ENCODE measurements at places on chromosomes 16 and 17.

- H3K4me3 ChIP-seq, result no peak within 1 kb of the TSS
- H3K27me3 ChIP-seq, result peaks cover 4% of the 10 kb centered on the region
- H3K36me3 ChIP-seq, result no peaks in the 10 kb centered on the region
- no peak within 1 kb of the TSS for H3K27ac ChIP-seq
- no peak for DNase-seq
Observed at GRCh38 chr17:48530887-48531272, at the start of gene HOXB1. Gene HOXB1, minus strand, starts transcription at chr17:48531011. Its CDS starts 107 bp downstream, at chr17:48530904.

GRCh38 chr16:14510939-14511799 lies 118.9 kb downstream of the PARN start:
- DNase-seq, result peak; percentile 61
- peaks cover 34% of the 10 kb centered on the region for H3K4me1 ChIP-seq
- peak overlapping the region; percentile 54 for H3K4me3 ChIP-seq
- no peaks in the 10 kb centered on the region for H3K36me3 ChIP-seq
- peak overlapping the region; percentile 95 for H3K27ac ChIP-seq

GRCh38 chr17:51461578-51462004 lies 201.2 kb downstream of the UTP18 start:
- H3K4me3 ChIP-seq, result no peak overlapping the region
- H3K4me1 ChIP-seq, result no peaks in the 10 kb centered on the region
- H3K27ac ChIP-seq, result no peak overlapping the region
- H3K36me3 ChIP-seq, result no peaks in the 10 kb centered on the region

DNA sequence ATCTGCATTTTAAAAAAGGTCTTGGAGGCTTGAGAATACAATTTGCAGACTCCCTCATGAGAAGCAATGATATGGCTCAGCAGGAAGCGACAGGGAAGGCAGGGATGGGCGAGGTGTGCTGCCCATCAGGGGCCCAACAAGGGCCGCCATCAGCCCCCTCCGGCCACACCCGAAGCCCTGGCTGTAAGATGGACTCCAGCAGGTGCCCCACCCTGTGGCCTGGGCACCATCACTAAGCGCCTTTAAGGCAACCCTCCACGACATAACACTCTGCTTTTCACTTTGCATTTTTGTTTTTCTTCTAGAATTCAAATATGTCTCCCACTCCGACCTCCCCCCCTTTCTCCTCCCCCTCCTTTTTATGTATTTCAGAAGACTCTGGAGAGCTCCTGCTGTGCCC lies 52.2 kb upstream of the RCVRN start:
- H3K4me3 ChIP-seq, result no peak overlapping the region
- H3K27me3 ChIP-seq, result peaks cover 18% of the 10 kb centered on the region
- no peak for DNase-seq
- H3K4me1 ChIP-seq, result no peaks in the 10 kb centered on the region
- no peaks in the 10 kb centered on the region for H3K36me3 ChIP-seq
- H3K27ac ChIP-seq, result no peak overlapping the region

- H3K4me1 ChIP-seq, result no peaks in the 10 kb centered on the region
- H3K27ac ChIP-seq, result no peak overlapping the region
- no peak overlapping the region for H3K4me3 ChIP-seq
- no peak for DNase-seq
Observed at GRCh38 chr17:65536573-65537342, 24.7 kb downstream of the AXIN2 start.

DNA sequence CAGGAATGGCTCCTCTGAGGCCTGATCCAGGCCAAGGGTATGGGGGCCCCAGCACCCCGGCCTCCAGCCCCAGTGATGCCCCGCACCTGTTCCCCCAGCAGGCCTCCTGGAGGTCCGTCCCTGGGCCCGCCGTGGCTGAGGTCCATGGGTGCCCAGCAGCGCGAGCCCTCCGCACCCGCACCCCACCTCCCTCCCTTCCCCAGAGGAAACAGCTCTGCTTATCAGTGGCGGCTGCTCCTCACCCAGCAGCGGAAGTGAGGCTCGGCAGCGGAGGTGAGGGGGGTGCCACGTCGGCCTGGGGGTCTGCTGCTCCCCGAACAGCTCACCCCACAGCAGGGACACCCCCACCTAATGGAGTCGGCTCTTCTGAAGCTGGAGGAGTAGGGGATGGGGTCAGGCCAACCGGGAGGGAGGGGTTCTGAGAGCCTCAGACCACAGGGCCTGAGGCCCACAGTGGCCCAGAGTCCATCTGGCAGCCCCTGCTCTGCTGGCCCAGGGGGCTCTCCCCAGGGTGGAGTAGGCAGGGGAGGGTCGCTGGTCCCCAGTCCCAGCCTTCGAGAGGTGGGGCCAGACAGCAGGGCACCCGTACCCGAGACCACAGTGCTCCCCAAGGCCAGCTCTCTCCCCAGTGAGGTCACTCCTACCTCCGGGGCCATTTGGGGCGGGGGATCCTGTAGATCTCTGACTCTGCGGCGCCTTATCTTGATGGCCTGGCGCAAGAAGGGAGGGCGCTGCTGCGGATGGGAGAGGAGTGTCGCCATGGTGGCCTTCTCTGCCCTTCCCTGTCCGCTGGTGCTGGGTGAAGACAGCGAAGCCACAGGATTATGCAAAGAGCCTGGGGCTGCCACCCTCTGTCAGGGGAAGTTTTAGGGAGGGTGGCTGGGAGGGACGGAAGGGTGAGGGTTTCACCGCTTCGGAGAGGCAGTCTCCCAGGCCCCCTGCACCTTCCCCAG lies at the start of gene UNC13D:
TSS of gene UNC13D (minus strand) at position 828 of the 953 bp plus-strand sequence. CDS start at position 761, 67 bp downstream.
- H3K36me3 ChIP-seq, result peaks cover 15% of the 10 kb centered on the region
- H3K4me3 ChIP-seq, result no peak within 1 kb of the TSS
- H3K27ac ChIP-seq, result peak within 1 kb of the TSS; percentile 60
- no peaks in the 10 kb centered on the region for H3K27me3 ChIP-seq

DNA sequence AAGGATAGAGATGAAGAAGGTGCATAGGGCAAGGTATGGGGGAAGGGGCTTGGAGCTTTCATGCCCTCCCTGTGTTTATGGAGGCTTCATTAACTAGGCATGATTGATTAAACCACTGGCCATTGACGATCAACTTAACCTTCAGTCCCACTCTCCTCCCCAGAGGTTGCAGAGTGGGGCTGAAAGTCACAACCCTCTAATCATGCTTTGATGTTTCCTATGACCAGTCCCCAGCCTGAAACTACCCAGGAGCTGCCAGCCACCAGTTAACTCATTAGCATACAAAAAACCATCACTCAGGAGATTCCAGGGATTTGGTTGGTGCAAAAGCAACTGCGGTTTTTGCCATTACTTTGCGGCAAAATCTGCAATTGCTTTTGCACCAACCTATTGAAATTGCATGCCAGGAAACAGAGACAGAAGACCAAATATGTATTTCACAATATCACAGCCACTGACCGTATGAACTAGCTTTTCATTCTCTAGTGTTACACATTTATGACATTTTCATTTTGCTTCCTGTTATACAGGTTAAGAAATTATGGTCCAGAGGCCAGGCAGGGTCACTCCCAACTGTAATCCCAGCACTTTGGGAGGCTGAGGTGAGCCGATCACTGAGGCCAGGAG lies 5.4 kb downstream of the GFOD2 start:
- H3K27ac ChIP-seq, result no peak overlapping the region
- no peak for DNase-seq
- H3K4me1 ChIP-seq, result peaks cover 11% of the 10 kb centered on the region

DNA sequence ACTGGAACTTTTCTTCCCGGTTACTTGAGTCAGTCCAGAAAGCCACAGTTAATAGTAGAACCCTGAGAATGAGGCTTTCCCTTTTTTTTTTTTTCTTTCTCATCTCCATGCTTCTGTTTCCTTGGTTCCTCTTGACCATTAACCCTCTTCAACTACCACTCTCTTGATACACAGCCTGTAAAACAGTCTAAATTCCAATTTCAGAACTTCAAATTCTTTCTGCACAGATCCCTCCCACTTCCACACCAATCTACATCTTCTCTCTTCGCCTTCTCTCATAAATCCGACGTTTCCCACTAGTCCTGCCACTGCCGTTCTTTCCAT lies 588 bp downstream of the METTL16 start:
- no peak for DNase-seq
- H3K4me3 ChIP-seq, result peak overlapping the region; percentile 99
- peak overlapping the region; percentile 99 for H3K27ac ChIP-seq
- H3K4me1 ChIP-seq, result peaks cover 6% of the 10 kb centered on the region
- no peaks in the 10 kb centered on the region for H3K36me3 ChIP-seq

DNA sequence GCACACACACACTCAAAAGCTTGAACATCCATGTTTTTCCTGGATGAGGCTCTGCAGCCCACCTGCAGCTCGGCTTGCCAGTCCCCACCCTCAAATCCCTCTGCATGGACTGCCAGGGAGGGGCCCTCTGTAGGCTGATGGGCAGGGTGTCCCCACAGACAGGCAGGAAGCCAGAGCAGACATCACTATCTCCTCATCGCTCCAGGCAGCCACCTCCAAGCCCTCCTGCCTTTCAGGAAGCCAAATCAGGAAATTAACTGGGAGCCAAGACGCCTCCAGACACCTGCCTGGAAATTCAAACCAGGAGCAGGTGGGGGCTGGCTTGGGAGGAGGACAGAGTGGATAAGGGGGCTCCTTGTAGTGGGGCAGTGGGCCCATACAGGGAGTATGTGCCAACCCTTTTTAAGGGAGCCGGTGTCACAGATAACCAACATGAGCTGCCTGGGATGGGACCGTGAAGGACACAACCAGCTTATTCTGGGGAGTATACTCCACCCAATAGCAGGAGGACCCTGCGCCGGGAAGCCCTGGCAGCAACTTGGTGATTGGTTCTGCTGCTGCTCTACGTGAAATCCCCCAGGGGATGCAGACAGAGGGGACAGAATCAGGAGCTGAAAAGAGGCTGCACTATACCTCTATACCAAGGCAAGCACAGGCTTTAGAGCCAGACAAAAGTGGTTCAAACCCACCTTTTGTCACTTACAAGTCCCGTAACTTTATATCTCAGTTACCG lies 139.1 kb downstream of the CCT6B start:
- no peaks in the 10 kb centered on the region for H3K4me1 ChIP-seq
- no peak overlapping the region for H3K4me3 ChIP-seq
- no peak overlapping the region for H3K27ac ChIP-seq
- H3K36me3 ChIP-seq, result no peaks in the 10 kb centered on the region
- no peaks in the 10 kb centered on the region for H3K27me3 ChIP-seq

DNA sequence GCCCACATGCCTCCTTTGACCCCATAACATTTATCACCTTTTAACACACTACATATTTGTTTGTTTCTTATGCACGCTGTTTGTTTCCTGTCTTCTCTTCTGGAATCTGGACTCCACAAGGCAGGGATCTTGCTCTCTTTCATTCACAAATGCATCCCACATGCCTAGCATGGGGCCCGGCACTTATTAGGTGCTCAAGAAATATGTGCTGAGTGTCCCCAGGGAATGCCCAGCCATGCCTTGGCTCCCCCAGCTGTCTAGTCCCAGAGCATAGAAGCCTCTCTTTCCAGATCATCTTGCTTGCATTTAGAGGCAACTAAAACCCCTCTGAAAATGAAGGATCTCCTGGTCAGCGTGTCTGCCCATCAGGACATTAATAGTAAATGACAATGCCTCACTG lies 283.7 kb downstream of the CBLN1 start:
- H3K27me3 ChIP-seq, result no peaks in the 10 kb centered on the region
- no peaks in the 10 kb centered on the region for H3K36me3 ChIP-seq
- no peak overlapping the region for H3K4me3 ChIP-seq

GRCh38 chr16:66634527-66635196 lies 30.2 kb downstream of the CMTM3 start:
- H3K36me3 ChIP-seq, result no peaks in the 10 kb centered on the region
- H3K4me1 ChIP-seq, result peaks cover 21% of the 10 kb centered on the region
- no peak for DNase-seq
- no peak overlapping the region for H3K4me3 ChIP-seq
- H3K27ac ChIP-seq, result no peak overlapping the region

- H3K27me3 ChIP-seq, result no peaks in the 10 kb centered on the region
- peak overlapping the region; percentile 68 for H3K4me3 ChIP-seq
- H3K36me3 ChIP-seq, result no peaks in the 10 kb centered on the region
- peaks cover 20% of the 10 kb centered on the region for H3K4me1 ChIP-seq
- no peak for DNase-seq
Observed at GRCh38 chr17:8173056-8173870, 2.9 kb downstream of the TMEM107 start.

DNA sequence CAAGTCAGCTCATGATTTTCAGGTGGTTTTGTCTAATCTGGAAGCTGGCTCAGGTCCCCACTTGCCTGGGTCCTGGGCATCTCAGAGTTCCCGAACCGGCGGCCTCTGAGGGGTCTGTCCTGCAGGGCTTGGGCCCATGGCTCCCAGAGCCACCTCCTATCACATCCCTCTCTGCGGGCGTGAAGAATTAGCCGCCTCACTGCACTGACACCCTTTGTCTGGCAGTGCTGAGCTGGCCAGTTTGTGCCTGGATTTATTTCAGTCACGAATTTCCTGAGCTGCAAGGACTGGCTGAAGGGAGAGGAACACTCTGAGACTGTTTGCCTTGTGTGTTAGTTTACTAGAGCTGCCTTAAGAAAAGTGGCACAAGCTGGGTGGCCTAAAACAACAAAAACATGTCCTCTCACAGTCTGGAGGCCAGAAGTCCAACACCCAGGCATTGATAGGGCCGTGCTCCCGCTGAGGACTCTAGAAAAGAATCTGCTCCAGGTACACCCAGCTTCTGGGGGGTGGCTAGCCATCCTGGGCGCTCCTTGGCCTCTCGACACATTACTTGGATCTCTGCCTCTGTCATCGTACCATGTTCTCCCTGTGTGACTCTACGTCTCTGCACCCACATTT lies 217.5 kb upstream of the DYNLRB2 start:
- no peaks in the 10 kb centered on the region for H3K4me1 ChIP-seq
- DNase-seq, result no peak
- H3K36me3 ChIP-seq, result no peaks in the 10 kb centered on the region
- H3K4me3 ChIP-seq, result no peak overlapping the region
- no peak overlapping the region for H3K27ac ChIP-seq

- H3K4me3 ChIP-seq, result peak overlapping the region; percentile 51
- H3K36me3 ChIP-seq, result no peaks in the 10 kb centered on the region
- peaks cover 17% of the 10 kb centered on the region for H3K4me1 ChIP-seq
Observed at GRCh38 chr17:81221842-81222619, 734 bp downstream of the CEP131 start.

DNA sequence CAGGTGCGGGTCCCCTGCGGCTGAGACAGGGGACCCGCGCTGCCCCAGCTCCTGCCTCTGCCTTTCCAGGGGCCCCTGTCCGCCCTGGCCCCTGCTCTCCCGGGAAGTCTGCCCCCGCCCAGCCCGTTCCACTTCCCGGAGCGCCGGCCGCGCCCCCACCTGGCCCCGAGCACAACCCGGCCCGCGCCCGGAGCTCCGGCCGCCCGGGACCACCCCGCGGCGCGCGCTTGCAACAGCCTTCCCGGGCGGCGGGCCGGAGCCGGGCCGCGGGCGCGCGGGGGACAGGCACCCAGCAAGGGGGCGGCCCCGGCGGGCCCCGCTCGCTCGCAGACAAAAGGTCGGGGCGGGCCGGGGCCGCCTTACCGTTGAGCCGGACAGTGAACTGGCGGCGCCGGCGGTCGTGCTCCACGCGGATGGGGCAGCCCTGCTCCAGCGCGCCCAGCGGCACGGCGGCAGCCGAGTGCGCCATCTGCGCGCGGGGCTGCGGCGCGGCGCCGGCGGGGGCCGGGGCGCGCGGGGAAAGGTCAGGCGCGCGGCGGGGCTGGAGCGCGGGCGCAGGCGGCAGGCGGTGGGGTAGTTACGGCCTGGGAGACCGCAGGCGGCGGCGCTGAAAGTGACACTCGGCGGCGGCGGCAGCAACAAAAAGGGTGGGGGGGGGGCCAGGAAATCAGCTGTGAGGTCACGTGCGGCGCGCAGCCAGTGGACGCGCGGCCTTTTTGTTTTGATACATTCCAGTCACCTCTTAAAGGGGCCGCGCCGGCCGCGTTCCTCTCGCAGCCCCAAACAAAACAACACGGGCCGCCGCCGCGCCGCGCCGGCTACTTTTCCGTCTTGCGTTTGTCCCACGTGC lies at the start of gene NATD1:
TSS of gene NATD1 (minus strand) at position 615 of the 850 bp plus-strand sequence. CDS start at position 469, 146 bp downstream.
- no peak for DNase-seq
- no peaks in the 10 kb centered on the region for H3K36me3 ChIP-seq
- peak within 1 kb of the TSS; percentile 63 for H3K4me3 ChIP-seq
- H3K4me1 ChIP-seq, result peaks cover 20% of the 10 kb centered on the region

- H3K4me3 ChIP-seq, result peak overlapping the region; percentile 75
- H3K27me3 ChIP-seq, result no peaks in the 10 kb centered on the region
Observed at GRCh38 chr16:57462978-57463362, 491 bp downstream of the POLR2C start.

All from keratinocyte (primary cell).